RKO (cell line): ENCODE measurements at places on chromosomes 5 and 9.

DNA sequence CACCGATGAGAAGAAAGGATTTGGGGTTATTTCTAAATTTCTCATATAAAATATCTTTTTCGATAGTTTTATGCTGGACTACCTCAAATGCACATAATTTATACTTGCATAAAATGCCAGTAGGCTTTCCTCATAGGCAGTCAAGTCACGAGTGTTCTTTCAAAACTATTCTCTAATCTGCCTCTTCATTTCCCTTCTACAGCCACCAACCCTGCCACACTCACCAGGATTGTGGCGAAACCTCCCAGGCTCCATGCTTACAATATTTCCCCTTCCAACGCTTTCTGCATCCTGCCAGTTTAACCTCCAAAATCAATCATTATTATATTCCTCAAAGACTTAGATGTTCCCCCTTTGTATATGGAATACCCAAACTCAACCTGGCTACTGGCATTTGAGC is 65.4 kb downstream of the FRMD3 start:
- DNase-seq = no peak

DNA sequence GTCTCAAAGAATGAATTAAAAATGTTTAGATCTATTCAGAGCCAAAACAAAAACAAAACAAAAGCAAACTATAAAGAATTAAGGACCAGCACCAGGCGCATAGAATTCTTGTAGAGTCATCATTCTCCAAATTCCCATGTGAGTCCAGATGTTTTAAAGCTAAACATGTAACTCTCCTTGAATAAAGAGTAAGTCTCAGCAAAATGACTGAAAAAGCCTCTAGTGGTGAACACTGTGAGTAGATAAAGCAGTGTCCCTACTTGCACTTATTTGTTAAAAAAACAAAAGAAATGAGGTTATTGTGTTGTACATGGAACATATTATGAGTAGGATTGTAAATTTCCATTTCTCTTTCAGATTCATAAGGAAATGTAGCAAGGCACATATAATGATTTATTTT is 44.0 kb downstream of the NNT start:
- DNase-seq = peak; percentile 48

DNA sequence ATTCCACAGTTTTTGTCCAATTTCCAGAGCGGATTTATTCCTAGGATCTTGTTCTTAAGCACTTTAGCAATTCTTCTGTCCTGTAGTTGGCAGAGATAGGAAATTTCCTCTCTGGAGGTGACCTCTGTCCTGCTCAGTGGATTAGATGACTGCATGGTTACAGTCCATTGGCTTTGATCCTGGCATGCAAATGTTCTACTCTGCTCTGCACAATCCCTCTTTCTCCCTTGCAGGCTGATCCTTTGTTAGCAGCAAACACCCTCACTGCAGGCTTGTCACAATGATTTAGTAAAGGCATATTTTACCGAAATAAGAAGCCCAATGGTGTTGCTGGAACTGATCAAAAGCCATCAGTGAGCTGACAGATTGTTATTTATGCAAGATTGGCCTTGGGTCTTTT is 243.8 kb downstream of the COX7C start:
- no peak for DNase-seq

GRCh38 chr5:75457691-75458090 is 53.7 kb downstream of the CERT1 start:
- DNase-seq = no peak

DNA sequence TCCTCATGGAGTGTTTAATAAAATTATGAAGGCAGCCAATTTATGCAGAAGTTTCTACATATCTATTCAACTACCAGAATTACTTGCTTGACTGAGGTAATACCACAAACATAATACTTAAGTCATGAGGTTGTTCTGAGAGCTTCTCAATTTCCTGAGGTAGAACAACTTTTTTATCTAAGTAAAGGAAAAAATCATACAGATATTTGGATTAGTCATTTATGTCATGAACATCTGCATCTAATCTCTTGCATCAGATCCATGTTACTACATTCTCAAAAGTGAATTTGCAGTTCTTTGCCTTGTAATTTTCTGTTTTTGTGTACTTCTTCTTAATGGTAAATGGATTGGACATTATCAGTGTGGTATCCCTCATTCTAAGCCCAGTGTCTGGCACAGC is 60.4 kb upstream of the RGMB start:
- peak; percentile 17 for DNase-seq

DNA sequence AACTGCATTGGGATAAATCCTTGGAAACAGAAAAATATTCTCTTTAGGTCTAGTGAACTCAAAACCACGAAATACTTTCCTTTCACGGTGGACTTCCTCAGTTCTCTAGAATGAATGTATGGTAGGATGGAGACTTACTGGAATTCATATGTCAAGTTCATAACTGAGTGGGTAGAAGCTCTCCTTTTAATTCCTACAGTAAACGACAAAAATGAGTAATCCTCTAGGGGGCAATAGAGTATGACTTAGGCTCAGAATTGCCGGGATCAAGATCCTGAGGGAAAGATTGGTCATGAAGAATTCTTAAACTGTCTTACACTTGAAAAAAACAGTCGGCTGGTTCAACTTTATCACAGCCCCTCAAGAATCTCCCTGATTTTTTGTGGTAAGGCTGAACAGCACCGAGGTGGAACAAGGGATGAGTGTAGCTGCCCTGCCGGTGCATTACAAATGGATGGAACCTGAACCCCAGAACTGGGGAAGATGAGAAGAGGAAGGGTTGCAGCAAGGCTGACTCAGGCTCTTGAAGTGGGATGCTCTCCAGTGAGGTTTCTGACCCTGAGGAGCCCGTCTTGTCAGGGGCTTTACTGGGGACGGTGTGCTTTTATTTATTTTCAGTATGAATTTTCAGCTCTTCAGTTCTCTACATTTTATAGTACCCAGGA is 14.0 kb upstream of the LOX start:
- DNase-seq = peak; percentile 95

- no peak for DNase-seq
Observed at GRCh38 chr9:81103597-81104471, 585.5 kb downstream of the TLE1 start.

- DNase-seq = no peak
Observed at GRCh38 chr5:96133341-96134079, 171.9 kb upstream of the ELL2 start.

DNA sequence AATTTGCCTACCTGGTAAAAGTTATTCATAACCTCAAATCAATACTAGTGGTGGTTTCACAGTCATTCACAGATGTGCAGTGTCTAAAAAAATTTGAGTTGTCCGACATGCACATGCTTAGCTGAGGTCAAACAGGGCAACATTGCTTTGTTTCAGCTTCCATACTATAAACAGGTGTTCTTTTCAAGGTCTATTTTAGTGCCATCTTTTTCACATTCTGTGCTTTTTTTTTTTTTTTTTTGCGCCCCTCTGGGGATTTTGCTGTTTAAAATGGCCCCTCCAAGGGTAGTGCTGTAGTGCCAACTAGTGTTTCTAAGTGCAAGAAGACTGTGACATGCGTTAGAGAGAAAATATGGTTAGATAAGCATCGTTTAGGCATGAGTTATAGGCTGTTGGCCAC is 14.5 kb downstream of the PHAX start:
- no peak for DNase-seq

- DNase-seq = no peak
Observed at GRCh38 chr5:154371687-154372086, 74.1 kb upstream of the SAP30L start.

DNA sequence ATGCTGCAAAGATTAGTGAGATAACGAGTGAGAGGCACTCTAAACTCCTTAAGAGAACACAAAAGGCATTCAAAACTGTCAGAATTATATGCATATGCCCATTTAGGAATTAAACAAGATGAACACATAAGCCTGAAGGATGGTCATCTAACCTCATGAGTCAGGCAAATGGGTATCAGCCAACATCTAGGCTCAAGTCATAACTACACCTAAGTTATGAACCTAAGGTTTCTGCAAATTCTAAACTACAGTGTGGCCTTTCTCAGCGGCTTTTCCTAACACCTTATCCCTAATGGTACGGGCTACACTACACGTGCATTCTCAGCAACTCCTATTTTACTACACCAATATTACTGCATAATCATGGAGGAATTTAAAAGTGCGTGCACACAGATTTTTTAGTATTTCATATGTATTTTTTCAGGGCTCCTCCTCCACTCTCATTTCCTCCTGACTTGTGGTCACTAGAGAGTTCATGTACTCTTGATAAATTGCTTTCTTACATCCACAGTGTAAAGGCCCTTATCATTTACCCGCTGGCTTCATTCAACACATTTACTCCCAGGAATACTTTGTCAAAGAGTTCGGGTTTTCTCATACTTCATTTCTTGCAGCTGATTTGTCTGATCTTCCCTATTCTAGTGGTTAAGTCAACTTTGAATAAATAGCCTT is 316.5 kb downstream of the BNC2 start:
- DNase-seq = no peak

DNA sequence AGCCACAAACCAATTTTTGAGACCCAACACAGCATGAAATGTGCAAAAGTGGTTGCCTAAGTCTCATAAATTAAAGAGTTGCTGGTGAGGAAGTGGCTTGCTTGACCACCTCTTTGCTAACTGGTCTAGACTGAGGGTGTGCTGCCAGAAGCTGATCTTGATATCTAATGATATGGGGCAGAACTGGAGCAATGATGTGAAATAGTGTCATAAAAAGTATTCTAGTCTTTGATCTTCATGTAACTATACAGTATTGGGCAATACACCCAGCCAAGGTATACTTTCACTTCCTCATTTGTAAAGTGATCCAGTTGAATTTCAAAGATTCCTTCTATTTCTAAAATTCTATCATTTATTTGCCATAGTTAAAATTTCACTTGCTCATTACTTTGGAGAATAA is 5.9 kb upstream of the YTHDC2 start:
- DNase-seq = no peak

GRCh38 chr5:132300577-132301343 is 6.6 kb downstream of the SLC22A4 start:
- DNase-seq = no peak

GRCh38 chr5:142601432-142601831 is 84.5 kb downstream of the FGF1 start:
- no peak for DNase-seq

GRCh38 chr5:178372142-178372571 is 139.6 kb upstream of the PHYKPL start:
- DNase-seq = no peak

- no peak for DNase-seq
Observed at GRCh38 chr9:133619791-133620190, 10.6 kb upstream of the FAM163B start.

DNA sequence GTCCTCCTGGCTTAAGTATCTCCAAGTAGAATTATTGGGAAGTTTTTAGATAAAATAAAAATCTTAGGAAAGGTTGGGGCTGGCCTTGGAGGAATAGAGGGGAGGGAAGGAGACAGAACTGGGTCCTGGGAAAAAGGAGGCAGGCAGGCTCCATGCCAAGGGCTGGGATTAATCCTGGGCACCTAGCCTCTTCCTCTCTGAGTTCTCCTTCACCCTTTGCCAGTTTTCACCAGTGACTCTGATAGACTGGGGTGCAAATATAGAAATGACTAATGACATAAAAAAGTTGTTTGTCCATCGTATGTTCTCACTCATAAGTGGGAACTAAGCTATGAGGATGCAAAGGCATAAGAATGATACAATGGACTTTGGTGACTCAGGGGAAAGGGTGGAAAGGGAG is 81.9 kb downstream of the RMI1 start:
- no peak for DNase-seq

- peak; percentile 37 for DNase-seq
Observed at GRCh38 chr5:59660737-59661136, 232.8 kb downstream of the PDE4D start.

- DNase-seq = no peak
Observed at GRCh38 chr9:121725008-121725775, 73.8 kb downstream of the DAB2IP start.

- DNase-seq = no peak
Observed at GRCh38 chr9:88534456-88535225, at the start of gene NXNL2. TSS of gene NXNL2 (plus strand) at chr9:88535178. CDS start at chr9:88535435, 257 bp downstream.

GRCh38 chr5:35247648-35248034 is 17.4 kb upstream of the PRLR start:
- DNase-seq = no peak

DNA sequence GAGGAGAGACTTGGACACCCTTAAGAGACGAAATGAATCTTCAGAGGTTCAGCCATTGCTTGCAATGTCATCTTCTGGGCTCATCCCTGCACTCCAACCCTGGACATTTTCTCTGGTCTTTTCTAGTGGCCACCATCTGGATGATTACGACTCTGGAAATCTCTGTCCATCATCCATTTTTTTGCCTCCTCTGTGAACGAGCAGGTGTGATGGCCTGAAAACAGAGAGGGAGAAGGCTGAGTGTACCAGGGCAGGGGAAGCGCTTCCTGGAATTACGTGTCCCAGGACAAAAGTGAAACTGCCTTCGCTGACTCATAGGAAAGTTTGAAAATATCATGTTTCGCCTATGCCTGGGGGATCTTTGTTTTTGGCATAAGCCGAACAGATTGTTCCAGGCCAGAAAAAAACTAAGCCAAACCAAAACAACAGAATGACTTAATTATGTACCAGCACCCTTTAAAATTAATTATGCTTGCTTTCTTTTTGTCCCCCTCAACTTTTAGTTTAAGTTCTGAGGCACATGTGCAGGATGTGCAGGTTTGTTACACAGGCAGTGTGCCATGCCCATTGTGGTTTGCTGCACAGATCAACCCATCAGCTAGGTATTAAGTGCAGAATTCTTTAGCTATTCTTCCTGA is 31.9 kb downstream of the ANKRD33B start:
- DNase-seq = peak; percentile 90

- DNase-seq = peak; percentile 87
Observed at GRCh38 chr5:132830436-132831094, at the start of gene SHROOM1. TSS of gene SHROOM1 (minus strand) at chr5:132830647. CDS start at chr5:132826140, 4,507 bp downstream.

DNA sequence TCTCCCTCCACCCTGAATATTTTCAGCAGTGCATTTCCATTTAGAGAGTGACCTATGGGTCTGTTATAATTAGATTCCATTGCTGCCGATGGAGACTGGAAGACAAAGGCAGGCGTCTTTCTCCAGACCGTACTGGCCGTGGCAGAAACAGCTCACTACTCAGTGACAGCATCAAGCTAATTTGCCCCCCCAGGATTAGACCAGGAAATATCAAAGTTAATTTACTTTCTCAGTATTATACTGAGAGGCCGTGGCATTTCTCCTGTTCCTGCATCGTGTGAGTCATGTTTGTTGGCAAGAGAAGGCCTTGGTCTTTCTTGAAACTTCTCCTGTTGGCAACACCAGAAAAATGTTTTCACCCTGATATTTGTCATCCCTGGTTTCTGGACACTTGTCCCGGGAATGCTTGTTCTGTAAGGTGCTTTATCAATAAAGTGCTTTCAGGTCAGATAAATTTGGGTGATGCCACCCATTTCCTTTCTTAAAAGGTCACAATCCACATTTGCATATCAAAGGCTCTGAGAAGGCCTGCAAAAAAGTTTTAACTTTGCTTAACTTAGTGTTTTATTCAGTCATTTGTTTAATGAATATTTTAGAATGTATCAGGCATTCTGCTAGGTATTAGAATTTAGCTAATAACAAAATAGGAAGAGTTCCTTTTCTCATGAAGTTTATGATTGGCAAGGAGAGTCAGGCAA is 28.4 kb downstream of the SV2C start:
- no peak for DNase-seq

DNA sequence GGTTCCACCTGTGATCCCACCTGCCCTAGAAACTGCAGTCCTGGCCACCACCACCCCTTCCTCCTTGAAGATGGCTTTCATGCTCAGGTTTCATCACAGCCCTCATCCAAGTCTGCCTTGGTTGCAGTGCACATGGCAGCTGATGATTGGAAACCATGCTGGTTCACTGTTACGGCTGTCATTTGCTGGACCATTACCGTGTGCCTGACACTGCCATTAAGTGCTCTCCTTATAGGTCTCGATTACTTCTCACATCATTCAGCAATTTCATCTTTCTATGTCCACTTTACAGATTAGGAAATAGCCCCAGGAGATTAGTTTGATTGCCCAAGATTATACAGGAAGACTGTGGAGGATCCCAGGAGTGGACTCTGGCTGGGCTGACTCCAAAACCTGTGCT is 123.9 kb downstream of the ICE1 start:
- DNase-seq = no peak
